Liver (tissue), 10 donors: ENCODE measurements at places on chromosomes 2 and 18. TPM values are rescaled to one million over a fixed set of nuclear protein-coding genes. Genes with fewer than 3 reads are reported as not detected.

Gene COMMD1
- polyA plus RNA-seq, result 20.4 TPM

Gene DYNAP
- polyA plus RNA-seq, result not detected

Gene ANKZF1
- polyA plus RNA-seq, result 25.5 TPM

Gene CXCR2
- polyA plus RNA-seq, result 1.8 TPM

Gene DAW1
- not detected for polyA plus RNA-seq

Gene PCBP1
- 202 TPM for polyA plus RNA-seq

Gene RAX
- polyA plus RNA-seq, result not detected

Gene PSMD1
- polyA plus RNA-seq, result 71.3 TPM

Gene PSMA8
- not detected for polyA plus RNA-seq

Gene CCDC74A
- 0.51 TPM for polyA plus RNA-seq

Gene TCF4
- polyA plus RNA-seq, result 4.3 TPM

Gene NAGK
- 22.8 TPM for polyA plus RNA-seq

Gene SCYGR4
- not detected for polyA plus RNA-seq

Gene NOSTRIN
- 5.5 TPM for polyA plus RNA-seq

Gene CYBRD1
- 5.8 TPM for polyA plus RNA-seq

Gene COLEC11
- polyA plus RNA-seq, result 100 TPM

Gene LOXHD1
- not detected for polyA plus RNA-seq

Gene SERPINB7
- not detected for polyA plus RNA-seq

DNA sequence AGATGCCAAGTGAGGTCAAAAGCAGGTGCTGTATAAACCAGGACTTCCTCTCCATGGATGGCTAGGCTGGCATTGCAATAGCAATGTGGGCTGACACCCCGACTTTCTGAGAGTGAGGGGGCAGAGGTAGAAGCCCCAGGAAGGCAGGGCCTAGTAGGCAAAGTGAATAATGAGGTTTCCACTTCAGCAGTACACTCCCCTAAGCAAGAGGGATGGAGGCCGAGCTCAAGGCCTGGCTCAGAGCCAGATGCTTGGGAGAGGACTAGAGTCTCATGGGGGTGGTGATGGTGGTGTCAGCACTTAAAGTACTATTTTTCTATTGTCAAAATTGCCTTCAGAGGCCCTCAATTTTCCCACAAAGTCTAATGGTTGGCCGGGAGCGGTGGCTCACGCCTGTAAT lies 41.6 kb upstream of the HK2 start:
- no peak for DNase-seq

DNA sequence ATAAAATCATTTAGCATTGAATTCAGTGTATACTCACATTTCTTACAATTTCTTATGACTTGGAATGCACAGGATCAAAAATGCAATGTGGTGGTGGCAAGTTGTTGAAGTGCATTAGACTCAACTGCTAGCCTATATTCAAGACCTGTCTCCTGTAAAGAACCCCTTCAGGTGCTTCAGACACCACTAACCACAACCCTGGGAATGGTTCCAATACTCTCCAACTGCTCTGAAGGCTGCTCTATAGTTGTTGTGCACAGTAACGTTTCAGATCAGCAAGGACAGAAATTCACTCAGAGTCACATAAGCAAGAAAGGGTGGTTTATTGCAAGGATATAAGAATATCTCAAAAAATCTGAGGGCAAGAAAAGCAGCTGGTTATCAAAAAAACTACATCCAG lies 6.5 kb downstream of the GKN1 start:
- no peak for DNase-seq

DNA sequence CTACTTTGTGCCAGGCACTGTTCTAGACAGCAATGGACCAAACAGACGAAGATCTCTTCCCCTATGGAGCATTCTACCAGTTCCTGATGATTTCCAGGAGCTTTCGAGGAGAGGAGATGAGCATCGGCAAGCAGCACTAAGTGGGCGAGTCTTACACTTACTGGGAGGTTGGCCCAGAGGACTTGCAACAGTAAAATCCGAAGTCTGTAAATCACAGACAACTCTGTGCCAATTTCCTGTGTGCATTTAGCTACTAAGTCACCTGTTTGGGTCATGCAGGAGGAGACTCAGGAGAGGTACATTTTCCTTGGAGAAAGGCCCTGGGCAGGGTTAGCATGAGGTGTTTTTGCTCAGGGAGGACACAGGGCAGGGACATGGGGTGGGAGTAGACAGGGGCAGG lies 58.9 kb downstream of the TRPM8 start:
- no peak for DNase-seq

- DNase-seq, result no peak
These were observed 214.4 kb upstream of the EPAS1 start for GRCh38 chr2:46082531-46083485.

- no peak for DNase-seq
These were observed 4.9 kb downstream of the ZNF513 start for GRCh38 chr2:27375513-27376099.

- DNase-seq, result no peak
These were observed 56.3 kb upstream of the UBXN4 start for GRCh38 chr2:135685361-135685760.

GRCh38 chr2:18503376-18504228 lies 56.9 kb downstream of the RDH14 start:
- no peak for DNase-seq

DNA sequence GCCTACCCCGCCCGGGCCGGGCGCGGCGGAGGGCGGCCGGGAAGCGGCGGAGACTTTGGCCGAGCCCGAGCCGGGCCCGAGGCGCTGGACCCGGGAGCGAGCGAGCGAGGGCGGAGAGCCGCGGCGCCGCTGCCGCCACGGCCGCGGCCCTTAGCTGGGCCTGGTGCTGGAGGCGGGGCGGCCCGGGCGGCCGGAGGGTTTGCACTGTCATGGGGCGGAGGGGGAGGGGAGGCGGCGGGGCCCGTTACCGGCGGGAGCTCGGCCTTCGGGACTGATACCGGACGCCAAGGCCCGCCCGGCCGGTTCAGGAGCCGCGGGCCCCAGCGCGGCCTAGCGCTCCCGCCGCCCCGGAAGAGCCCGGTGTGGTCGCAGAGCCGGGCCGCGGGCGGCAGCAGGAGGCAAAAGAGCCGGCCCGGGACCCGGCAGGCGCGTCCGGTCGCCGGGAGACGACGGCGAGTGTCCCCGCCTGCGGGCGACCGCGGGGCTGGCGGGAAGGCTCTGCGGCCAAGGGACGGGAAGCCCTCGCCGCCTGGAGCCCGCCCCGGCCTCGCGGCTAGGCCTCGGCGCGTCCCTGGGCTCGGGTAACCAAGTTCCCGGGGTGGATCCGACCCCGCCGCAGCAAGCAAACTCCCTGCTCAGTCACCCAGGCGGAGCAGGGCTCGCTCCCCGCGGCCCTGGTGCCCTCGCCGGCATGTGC lies 697 bp downstream of the KCMF1 start:
- peak; percentile 82 for DNase-seq

GRCh38 chr2:74515271-74515980 lies 1.2 kb downstream of the TLX2 start:
- DNase-seq, result no peak
